ENCODE measurements at places on chromosomes 7 and 10.

DNA sequence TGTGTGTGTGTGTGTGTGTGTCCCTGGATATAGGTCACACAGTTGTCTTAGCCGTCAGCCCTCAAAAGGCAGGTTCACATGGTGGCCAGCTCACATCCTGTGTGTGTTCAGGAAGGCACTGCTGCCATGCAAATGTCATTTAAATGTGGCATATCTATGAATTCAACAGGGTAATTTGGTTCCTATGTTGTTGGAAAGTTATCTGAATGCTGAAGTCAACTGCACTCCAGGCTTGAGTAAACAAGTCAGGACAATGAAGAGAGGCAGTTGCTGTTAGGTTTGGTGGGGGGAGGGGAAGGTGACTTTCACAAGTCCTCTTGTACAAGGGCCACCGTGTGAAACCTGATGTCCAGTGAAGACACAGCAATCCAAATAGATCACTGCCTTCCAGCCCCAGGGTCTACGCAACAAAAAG lies 61.1 kb downstream of the PTPRE start:
- DNase-seq, result no peak

- no peak for DNase-seq
These were observed 244.3 kb downstream of the MTERF1 start for GRCh38 chr7:91636129-91636724.

GRCh38 chr7:142313528-142313927 lies 55.7 kb upstream of the PRSS58 start:
- DNase-seq, result no peak

GRCh38 chr7:139999516-139999915 lies 63.2 kb downstream of the PARP12 start:
- DNase-seq, result no peak

- DNase-seq, result no peak
These were observed 9.3 kb upstream of the UNCX start for GRCh38 chr7:1223196-1223981.

DNA sequence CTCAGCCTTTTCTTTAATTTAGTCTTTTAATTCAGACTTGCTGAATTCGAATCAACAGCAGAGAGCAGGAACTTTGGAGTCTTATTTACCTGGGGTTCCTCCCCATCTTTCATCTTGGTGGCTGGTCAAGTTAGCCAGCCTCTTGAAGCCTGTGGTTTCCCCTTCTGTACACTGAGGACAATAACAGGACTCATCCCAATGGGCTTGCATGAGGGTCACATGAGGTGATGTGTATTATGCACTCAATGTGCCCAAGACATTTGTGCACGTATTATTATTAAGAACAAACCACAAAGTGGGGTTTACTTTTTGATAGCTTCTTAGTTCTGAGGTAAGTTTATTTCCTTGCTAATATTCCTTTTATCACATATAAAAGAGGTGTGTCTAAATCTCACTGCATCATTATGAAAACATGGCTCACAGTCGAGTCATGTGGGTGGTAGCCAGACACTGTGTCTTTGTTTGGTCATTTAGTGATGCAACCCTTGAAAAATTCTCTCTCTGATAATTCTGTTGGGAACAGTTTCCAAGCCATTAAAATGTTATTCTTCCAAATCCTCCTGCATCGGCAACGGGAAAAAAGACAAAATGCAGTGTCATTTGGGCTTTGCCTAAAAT lies 86.5 kb upstream of the GRB10 start:
- DNase-seq, result no peak

DNA sequence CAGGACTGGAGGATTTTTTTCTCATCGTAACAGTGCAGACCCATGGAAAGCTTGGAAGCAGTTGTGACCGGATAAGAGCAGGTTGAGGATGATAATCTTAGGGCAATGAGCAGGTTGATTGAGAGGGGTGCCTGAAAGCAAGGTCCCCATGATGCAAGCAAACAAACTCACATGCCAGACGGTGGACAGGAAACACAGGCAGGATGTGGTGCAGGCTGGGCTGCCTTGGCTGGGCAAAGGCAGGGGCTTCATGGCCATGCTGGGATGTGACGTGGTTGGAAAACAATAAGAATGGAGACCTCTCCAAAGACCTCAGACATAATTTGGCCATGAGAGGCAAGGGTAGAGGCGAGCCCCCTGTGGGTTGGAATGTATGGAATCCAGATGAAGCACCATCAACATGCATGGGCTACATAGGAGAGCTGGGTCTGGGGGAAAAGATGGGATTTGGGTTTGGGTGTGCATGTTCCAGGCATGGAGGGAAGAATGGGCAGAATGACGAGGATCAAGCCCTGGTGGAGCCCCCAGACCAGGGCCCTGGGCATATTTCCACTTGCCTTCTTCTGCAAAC lies 58.3 kb downstream of the IKZF1 start:
- DNase-seq, result no peak

- DNase-seq, result no peak
These were observed 2.1 kb downstream of the VSIR start for GRCh38 chr10:71771204-71771603.

DNA sequence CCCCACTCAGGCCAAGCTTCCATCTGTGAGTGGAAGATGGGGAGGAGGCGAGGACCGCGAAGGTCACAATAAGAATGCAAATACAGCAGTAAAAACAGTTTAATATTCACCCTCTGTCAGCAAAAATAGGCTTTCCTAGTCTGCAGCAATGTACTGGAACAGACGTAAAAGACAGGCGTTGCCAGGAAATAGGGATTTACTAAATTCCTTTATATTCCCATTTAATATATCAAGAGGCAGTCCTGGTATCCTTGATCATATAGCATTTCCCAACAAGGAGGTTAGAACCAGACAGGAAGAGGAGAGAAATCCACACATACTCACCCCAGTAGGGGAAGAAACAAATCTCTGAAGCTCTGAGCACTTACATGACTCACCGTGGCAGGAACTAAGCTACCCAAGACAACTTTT lies 1054.9 kb upstream of the C7orf33 start:
- DNase-seq, result no peak

- no peak for DNase-seq
These were observed 76.5 kb upstream of the GRID1 start for GRCh38 chr10:86443069-86443468.

DNA sequence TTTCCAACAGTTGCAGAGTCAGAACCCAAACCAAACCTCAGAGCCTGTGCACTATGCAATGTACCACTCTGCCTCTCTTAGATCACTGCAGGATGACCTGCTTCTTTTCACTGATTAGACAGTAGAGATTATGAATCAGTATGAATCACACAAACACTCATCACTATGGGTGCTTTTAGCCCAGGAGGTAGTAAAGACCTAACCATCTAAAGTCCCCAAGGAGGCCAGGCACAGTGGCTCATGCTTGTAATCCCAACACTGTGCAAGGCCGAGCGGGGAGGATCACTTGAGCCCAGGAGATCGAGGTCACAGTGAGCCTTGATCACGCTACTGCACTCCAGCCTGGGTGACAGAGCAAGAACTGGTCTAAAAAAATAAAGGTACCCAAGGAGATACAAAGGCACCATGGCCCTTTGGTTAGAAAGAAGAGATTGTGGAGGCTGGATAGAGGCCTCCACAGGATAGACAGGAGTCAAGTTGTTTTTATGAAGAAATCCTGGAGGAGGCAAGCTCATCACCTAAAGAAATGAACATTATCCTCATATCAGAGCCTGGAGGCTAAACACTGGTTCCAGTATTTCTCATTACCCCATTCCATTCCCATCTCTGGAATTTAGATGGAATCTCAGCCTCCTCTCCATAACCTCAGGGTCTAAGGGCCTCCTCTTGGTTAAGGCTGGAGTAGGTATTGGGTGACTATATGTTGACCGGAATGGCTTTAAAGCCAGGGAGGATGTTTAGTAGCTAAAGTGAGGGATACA lies 12.9 kb downstream of the SEC31B start:
- DNase-seq, result no peak

DNA sequence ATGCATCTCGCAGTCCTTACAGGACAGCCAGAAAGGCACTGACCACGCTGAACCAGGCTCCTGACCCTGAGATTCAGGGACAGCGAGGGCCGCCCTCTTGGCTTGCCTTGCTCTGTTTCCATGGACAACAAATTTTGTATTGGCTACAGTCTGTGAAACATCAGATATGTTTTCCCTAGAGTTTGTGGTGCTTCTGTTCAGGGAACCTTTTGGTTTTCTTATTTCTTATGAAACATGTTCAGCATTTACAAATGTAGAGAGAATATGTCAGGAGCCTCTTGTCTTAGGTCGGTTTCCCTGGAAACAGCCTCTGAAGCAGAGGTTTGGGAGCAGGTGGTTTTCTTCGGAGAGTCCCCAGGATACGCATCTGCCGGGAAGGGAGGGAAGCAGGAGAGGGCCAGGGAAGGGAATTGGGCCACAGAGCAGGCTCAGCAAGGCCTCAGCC lies 260.1 kb downstream of the CCDC3 start:
- DNase-seq, result no peak

GRCh38 chr7:79563821-79564522 lies 110.5 kb upstream of the MAGI2 start:
- DNase-seq, result no peak

DNA sequence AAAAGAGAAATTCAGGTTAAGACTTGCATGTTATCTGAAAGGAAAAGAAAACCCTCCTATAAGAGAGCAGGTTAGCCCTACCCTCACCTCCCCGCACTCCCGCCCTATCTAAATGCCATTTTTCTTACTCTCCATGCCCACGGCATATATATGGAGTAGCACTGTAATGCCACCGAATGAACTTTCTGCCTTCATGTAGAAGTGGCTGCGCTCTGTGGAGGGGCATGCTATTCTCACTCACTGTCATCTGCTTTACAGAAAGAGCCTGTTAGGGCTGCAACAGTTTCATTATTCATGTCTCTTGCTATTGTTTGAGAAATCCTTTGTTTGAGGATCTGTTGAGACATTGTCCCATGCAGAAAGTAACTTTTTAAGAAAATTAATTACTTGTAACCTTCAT lies 1190.6 kb downstream of the SORCS1 start:
- no peak for DNase-seq

DNA sequence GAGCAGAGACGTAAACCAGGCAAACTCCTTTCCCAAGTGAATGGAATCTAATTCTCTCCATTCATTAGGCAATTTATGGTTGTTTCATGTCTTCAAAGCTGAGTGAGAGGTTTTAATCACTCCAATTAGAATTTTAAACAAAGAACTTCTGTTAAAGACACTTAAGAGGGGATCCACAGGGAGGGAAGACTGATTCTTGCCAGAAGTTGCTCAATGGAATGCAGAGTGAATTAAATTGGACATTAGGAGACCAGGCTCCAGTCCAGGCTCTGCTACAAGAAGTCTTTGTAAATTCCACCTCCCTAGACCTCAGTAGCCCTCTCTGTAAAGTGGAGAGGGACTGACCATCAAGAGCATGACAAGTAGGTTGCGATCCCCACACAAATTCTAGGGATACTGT lies 130.7 kb upstream of the TMEM72 start:
- no peak for DNase-seq

GRCh38 chr7:94449151-94449725 lies 54.5 kb downstream of the COL1A2 start:
- no peak for DNase-seq

- DNase-seq, result no peak
These were observed 22.8 kb downstream of the ANTXRL start for GRCh38 chr10:46309511-46310142.

GRCh38 chr7:7566651-7567611 lies at the start of gene MIOS:
Gene MIOS (plus strand): TSS chr7:7566884. CDS start chr7:7572476, 5,592 bp downstream.
- DNase-seq, result peak; percentile 82

- no peak for DNase-seq
These were observed 62.2 kb downstream of the CNOT4 start for GRCh38 chr7:135447748-135448147.

- DNase-seq, result no peak
These were observed 162.4 kb downstream of the SEMA3E start for GRCh38 chr7:83486536-83486935.

DNA sequence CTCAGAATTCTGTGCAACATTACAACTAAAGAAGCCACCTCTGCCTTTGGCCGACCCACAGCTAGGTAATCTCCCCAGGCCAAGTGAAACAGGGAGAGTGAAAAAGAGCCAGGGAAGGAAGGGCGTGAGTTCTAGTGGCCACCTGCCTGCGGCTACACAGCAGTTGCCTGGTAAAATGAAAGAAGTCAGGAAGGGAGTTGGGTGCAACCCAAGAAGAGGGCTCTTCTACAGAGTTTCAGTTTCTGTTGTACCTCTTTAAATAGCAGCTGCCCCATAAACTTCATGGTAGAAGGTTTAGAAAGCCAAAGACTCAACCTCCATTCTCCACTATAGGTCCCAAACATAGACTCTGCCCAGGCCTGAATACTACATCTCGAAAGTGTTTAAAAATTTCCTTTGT lies 76.2 kb upstream of the TMEM168 start:
- no peak for DNase-seq

- no peak for DNase-seq
These were observed 95.5 kb downstream of the EBF3 start for GRCh38 chr10:129868449-129869035.

DNA sequence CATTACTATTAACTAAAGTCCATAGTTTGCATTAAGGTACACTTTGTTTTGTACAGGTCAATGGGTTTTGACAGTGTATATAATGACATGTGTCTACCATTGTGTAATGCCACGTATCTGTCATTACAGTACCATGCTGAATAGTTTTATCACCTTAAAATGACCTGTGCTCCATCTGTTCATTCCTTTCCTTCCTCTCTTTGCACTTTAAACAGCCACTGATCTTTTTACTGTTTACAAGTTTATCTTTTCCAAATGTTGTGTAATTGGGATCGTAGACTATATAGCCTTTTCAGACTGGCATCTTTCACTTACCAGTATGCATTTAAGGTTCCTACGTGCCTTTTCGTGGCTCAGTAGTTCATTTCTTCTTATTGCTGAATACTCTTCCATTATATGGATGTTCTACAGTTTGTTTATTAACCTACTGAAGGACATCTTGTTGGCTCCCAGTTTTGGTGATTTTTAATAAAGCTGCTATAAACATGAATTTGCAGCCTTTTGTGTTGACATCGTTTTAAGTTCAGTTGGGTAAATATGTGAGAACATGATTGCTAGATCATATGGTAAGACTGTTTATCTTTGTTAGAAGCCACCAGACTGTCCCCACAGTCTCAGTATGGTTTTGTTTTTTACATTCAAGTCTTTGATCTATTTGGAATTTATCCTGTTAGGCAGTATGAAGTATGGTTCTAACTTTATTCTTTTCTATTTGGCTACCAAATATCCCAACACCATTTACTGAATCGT lies 24.7 kb downstream of the STAM start:
- DNase-seq, result no peak

DNA sequence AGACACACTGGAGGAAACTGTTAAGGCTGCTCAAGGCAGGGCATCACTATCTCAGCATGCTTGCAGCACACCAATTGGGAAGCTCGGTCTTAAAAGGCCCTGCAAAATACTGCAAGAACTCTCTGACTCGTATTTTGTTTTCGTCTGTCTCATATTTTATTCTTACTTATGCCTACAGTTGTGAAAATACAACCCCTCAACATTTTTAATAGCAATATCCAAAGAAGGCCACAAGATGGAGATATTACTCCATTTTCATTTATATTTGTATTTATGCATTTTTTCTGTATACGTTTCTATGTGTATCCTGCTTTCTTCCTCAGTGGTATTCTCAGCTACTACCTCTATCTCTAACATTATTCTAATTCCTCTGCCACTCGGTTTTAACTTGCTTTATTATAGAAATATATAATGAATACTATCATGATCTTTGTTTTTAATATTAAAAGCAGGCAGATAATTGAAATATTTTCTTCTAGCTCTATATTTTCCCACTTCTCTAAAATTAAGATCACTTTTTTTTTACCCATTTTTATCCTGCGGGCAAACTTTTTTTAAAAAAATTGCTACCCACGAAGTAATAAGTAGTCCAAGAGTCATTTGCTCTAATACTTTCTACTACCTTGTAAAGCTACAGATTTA lies 10.0 kb downstream of the DNAJC1 start:
- no peak for DNase-seq
